GM12865 (cell line): ENCODE measurements at places on chromosomes 5 and 9.

GRCh38 chr5:133050521-133050920 is 1.3 kb upstream of the HSPA4 start:
- peak; percentile 38 for DNase-seq

GRCh38 chr9:108397286-108397685 is 458.5 kb downstream of the ACTL7B start:
- no peak for DNase-seq

- DNase-seq = no peak
These were observed 155.7 kb upstream of the RIOK2 start for GRCh38 chr5:97338729-97339128.

GRCh38 chr5:113204525-113205161 is 228.0 kb downstream of the DCP2 start:
- DNase-seq = no peak

- no peak for DNase-seq
These were observed 3.6 kb upstream of the SAXO1 start for GRCh38 chr9:19036611-19037010.

GRCh38 chr5:119708076-119708790 is 78.9 kb downstream of the FAM170A start:
- DNase-seq = no peak

DNA sequence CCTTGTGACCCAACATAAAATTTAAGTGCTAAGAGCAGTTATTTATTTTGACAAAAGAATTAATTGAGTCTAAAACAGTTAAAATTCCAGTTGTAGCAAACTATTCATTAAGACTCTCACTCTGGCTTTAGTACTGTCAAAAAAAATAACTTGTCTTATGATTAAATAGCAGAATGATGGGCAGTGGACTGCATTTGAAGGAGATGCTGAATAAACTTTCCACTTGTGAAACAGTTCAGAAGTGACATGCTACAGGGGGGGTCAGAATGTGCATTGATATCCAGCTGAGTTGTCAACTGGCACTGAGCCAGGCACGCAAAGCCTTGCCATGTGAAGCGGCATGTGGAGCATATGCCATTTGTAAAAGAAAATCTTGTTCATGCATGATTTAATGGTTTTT is 76.0 kb downstream of the FCHO2 start:
- DNase-seq = no peak

DNA sequence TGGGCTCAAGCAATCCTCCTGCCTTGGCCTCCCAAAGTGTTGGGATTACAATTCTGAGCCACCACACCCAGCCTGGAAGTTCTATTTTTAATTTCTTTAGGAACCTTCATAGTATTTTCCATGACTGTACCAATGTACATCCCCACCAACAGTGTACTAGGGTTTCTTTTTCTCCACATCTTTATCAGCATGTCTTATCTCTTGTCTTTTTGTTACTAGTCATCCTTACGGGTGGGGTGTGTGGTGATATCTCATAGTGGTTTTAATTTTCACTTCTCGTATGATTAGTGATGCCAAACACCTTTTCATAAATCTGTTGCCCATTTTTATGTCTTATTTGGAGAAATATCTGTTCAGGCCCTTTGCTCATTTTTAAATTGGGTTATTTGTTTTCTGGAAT is 123.0 kb upstream of the MEF2C start:
- no peak for DNase-seq

DNA sequence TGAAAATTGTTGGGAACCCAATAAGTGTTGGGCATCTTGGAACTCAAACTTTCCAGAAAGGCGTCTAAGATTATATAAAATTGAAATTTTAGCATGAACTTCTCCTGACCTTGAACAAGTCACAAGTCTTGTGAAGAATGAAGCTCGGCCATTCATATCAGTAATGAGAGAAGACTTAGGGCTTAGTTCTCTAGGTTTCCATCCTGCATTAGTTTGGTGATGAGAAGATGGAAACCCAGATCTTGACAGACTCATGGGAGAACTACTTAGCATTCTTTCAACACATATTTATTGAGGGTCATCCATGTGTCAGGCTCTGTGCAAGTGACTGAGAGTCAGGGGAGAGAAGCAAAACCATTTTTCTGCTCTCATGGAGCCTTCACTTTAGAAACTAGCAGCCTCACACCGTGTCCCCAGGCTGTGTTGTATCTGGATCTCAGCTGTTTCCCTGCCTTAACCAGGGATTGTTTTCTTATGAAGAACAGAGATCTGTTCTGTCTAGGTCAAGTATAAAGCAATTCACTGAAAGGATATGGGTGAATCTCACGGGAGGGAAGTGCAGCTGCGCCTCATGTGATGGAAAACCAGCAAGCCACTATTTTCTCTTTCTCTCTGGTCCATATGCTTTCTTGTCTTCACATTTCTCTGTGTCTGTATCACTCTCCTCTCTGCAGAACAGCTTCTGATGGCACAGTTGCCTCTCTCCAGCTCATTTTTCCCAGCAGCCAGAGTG is 3.4 kb downstream of the GARNL3 start:
- DNase-seq = peak; percentile 74

DNA sequence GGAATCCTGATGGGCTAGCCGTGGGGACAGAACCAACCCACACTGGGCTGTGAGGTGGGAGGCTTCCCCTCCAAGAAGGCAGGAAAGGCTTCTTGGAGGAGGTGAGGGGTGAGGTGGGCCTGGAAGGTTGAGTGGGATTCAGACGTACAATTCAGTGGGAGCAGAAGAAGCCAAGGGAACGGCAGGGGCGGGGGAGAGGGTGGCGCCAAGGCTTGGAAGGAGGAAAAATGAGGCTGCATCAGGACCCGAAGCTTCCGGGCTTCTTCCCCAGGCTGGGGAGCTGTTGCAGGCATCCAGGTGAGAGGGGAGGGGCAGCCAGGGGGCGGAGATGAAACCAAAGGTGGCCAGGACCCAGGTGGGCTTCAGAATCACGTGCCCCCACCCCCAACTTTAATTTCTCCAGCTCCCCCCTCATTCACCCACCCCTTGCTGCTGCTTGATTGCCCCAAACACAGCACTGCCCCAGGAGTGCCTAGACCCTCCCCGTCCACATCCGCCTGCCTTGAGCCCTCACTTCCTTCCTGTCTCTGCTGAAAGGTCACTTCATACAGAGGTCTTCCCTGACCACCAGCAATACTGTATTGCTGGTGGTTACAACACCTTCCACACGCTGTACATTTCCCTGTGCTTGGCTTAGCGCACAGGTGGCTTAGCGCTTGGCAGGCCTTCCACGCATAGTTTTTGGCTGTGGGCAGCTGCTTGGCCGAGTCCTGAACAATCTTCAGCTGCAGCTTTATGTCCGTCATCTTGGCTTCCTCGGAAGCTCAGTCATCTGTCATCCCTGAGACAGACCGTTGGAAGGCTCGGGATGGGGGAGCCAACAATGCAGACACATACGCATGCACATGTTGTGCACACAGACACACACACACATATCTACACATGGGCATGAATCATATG is 193.5 kb downstream of the RGS3 start:
- DNase-seq = no peak

- no peak for DNase-seq
These were observed 25.8 kb upstream of the DAP start for GRCh38 chr5:10786835-10787234.

- DNase-seq = peak; percentile 93
These were observed 35.2 kb upstream of the GLDC start for GRCh38 chr9:6680797-6681146.

- no peak for DNase-seq
These were observed 293.4 kb upstream of the PUM3 start for GRCh38 chr9:3137347-3137695.

DNA sequence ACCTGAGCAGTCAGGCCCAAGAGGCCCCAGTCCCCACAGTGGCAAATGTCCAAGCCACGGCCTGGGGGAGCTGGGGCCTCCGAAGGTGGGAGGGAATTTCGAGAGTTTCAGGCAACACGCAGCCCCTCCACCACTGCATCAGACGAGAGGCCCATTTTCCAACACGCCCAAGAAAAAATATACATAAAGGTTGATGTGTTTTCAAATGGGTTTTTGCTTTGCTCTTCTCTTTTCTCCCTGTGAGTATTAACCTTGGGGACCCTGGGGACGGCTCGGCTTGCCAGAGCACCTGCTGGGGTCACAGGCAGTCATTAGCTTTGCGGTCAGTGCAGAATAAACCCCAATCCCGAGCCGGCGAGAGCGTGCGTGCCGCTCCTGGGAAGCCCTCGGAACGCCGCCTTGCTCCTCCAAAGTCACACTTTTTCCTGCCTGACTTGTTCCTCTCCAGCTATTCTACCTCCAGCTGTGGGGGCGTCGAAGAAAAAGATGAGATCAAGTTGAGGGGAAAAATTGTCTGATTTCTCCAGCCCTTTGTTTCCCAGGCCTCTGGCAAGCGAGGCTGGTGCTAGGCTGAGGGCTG is 31.5 kb downstream of the ASS1 start:
- DNase-seq = no peak

DNA sequence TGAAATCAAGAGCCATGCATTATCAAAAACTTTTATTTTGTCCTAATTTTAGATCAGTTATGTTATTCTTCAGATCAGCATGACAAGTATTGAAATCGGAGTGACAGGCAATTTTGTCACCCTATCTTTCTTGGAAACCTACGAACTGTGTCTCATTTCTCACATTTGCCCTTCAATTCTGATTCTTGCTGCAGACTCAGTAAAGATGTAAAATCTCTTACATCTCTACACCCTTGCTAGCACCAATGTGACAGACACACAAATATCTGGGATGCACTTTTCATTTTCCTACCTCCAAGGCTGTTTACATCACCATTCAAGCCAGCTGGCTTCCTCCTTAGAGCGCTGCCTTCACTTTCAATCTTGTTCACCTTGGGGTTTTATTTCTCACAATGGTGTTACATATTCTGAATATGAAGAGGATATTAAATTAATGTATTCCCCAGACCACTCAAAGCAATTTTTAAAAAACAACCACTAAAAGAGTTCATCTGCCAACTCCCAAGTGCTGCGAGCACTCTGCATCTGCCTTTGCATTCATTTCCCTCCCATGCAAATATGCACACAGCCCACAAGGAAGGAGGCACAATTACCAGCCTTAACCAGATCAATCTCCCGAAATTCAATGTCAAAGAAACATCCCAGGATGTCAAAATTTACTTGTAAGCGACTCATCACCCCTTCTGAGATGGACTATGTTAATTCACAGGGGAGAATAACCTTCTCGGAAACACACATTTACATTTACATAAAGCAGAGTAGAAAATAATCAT is 164.3 kb downstream of the ENC1 start:
- peak; percentile 11 for DNase-seq

- DNase-seq = peak; percentile 29
These were observed 117.4 kb downstream of the CCDC171 start for GRCh38 chr9:15670246-15670645.

DNA sequence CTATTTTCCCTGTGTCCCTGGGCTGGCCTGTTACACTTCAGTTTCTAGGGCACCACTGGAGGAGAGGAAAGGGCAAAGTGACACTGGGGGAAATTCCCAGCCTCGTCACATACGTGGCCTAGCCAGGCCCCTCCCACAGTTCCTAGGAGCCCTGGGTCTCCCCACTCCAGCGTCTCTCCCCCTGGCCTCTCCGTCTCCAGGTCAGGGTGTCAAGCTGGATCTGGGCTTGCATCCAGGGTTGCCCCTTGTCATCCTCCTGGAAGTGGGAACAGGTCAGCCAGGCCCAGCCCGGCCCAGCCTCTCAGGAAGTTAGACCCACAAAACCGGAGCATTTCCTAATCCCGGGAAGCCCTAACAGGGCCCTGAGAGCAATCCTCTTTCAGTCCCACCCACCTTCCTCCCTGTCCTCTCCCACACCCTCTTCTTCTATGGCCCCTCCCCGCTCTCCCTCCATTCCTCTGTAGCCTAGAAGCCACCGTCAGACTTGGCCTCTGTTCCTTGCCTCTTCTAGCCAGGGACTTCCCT is 4.7 kb upstream of the TNIP1 start:
- peak; percentile 62 for DNase-seq

- no peak for DNase-seq
These were observed 600.7 kb upstream of the PTGER4 start for GRCh38 chr5:40078898-40079575.

GRCh38 chr5:32206053-32206452 is 31.9 kb upstream of the GOLPH3 start:
- no peak for DNase-seq

DNA sequence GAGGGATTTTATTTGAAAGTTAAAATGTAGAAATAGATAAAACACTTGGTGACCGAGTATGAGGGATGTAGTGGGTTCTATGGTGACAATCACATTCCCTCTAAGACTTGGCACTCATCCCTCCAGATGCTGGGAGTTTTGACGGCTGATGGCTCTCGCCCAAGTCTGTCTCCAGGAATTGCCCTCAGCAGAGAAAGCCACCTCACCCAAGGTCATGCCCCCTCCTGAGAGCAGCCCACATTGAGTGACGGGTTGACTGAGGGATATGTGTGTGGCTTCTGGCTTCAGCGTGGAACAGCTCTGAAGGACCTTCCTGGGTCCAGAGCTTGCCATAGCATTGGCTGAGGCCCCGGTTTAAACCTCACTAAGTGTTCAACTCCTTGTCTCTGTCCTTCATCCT is 19.4 kb downstream of the CAVIN4 start:
- no peak for DNase-seq

DNA sequence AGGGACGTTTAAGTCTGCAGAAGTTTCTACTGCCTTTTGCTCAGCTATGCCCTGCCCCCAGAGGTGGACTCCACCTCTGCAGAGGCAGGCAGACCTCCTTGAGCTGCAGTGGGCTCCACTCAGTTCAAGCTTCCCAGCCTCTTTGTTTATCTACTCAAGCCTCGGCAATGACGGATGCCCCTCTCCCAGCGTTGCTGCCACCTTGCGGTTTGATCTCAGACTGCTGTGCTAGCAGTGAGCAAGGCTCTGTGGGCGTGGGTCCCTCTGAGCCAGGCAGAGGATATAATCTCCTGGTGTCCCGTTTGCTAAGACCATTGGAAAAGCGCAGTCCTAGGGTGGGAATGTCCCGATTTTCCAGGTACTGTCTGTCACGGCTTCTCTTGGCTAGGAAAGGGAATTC is 2188.5 kb upstream of the WWC1 start:
- no peak for DNase-seq
